Astrocyte of the cerebellum (primary cell): ENCODE measurements at places on chromosomes 1 and 21.

DNA sequence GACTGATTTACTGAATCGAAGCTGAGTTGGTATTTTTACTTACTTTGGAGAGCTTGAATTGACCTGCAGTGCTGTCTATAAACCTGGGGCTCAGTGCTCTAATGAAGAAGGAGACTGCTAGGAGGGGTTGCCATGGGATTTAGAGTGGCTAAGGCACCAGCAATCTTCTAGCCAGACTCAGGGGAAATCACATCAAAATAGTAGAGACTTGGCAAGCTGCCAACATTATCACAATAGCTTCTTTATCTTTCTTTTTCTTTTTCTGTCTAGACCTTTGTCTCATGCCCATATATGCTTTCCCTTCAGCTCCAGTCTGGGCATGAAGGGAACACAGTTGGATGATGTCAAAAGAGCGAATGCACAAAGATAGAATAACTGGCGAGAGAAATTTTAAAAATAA is 301.1 kb upstream of the DPYD start:
- DNase-seq = no peak

DNA sequence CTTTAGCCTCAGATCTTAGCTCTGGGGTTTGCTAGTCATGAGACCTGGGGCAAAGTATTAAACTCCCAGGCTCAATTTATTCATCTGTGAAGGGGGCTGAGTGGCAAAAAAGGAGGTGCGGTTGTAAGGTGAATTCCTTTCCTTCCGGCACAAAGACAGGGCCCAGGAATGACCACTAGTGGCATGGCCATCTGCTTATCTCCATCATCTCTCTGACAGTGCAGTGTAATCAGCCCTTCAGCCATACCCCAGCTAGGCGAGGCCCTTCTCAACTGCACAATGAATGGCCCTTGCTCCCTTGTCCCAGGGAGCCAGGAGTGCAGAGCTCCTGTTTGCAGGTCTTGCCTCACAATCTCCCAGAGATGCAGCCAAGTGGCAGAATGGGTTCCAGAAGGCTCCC is 5.6 kb upstream of the SLC26A9 start:
- DNase-seq = no peak

GRCh38 chr1:30750731-30751291 is 6.8 kb downstream of the LAPTM5 start:
- DNase-seq = no peak

DNA sequence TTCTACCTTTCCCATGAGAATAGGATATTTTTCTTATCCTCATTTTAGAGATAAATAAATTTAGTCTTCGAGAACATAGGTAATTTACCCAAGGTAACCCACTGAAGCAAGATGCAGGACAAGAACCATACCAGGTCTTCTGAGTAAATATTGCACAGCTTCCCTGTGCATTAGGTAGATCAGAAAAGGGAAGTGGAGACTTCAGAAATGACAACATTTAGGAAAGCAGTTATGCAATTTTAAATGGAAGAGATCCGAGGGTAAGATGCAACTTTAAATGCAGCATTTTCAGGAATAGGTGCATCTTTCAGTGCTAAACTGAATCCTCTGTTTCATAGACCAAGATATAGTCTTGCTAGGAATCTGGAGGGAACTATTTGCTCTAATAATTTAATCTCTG is 206.4 kb upstream of the SGIP1 start:
- DNase-seq = no peak

DNA sequence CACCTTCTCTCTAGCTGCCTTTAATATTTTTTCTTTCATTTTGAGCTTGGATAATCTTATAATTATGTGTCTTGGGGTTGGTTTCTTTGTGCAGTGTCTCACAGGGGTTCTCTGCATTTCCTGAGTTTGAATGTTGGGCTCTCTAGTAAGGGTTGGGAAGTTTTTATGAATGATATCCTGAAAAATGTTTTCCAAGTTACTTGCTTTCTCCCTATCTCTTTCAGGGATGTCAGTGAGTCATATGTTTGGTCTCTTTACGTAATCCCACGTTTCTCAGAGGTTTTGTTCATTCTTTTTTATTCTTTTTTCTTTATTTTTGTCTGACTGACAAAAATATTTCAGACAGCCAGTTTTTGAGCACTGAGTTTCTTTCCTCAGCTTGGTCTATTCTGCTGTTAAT is 55.4 kb upstream of the CCDC190 start:
- no peak for DNase-seq

DNA sequence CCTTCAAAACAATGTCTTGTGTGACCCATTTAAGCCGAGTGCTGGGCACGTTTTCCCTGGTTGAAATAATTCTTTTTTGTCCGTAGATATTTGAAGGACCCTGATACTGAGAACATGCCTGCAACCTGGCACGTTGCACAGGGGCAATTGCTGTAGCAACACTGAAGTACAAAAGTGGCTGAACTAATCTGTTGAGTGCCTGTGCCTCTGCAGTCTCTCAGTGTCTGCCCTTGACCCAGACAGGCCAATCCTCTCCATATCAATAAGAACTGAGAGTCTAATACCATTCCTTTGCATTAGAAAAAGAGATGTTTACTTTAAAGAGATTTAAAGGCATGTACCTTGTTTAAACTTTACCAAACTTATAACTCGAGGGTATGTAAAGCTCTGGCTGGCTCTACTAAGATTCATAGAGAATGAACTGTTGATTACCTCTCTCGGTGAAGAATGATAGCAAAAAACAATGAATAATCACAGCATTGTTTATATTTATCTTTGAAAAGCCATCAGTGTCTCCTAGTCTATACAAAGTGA is 2.4 kb downstream of the GREM2 start:
- DNase-seq = no peak

GRCh38 chr1:174982971-174983689 is 16.6 kb upstream of the CACYBP start:
- DNase-seq = no peak

DNA sequence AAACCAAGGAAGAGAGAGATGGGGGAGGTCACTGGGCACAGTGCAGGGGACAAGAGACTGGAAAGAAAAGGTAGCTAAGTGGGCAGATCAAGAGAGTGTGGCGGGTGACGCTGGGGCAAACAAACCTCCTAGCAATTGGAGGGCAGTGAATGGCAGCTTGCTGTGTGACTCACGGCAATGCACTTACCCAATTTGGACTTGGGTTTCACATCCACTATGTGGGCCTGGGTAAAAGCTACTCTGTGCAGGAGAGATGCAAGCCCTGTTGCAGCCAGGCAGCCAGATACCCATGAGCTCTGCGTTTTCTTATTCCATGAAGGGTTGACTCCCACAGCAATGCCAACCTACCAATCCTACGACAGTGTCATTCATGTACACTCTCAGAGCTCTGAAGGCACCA is 9.5 kb downstream of the PLXNA2 start:
- no peak for DNase-seq

- no peak for DNase-seq
Observed at GRCh38 chr1:9701665-9702064, 50.1 kb downstream of the PIK3CD start.

- DNase-seq = no peak
Observed at GRCh38 chr1:59071289-59071688, 225.6 kb upstream of the FGGY start.

- no peak for DNase-seq
Observed at GRCh38 chr1:220572416-220572815, 44.5 kb downstream of the MARK1 start.

- DNase-seq = no peak
Observed at GRCh38 chr1:47577303-47578025, 139.6 kb downstream of the FOXD2 start.

- DNase-seq = no peak
Observed at GRCh38 chr21:27292229-27292628, 325.3 kb upstream of the ADAMTS5 start.

GRCh38 chr1:115326419-115326818 is 11.6 kb downstream of the NGF start:
- no peak for DNase-seq

- no peak for DNase-seq
Observed at GRCh38 chr1:215023155-215023832, 59.2 kb upstream of the KCNK2 start.

DNA sequence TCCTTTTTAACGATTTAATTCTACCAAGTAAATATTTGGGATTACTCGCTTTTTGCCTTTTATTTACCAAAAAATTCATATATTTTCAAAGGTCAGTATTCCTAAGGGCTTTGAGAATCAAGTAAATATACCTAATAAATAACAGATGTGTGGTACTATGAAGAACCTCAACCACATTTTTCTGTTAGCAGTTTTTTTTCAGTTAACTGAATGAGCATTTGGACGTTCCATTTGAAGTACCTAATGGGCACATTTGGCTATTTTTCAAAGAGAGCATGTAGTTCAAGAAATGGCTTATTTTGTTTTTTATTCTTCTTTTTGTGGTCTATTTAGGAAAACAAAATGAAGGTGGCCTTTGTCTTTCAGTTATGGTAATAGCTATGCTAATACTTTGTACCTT is 253.0 kb downstream of the GPR52 start:
- DNase-seq = peak; percentile 4

DNA sequence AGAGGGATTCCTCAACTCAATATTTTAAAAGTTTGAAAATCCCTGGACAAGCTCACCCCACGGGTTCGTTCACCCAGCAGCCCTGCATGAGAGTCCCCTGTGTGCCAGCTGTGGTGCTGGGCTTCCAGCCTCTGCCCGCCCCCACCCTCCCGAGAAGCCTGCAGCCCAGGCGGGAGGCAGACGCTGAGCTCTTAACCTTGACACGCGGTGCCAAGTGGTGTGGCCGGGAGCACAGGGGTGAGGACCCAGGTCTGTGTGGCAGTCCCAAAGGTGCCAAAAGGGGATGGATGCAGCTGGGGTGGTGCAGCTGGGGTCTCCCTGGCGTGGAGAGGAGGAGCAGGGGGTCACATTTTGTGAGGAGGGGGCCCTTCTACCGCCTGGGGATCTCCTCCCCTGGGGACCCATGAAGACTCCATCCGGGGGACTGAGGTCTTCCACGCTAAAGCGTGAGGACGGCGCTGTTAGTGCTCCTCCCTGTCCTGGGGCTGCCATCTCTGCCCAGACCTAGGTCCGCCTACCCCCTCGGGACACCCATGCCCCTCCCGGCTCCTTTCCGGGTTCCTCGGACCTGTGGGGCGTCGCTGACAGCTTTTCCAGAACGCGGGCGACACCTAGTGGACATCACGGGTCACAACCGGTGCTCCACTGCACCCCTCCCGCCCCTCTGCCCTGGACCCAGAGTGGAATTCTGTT is 12.9 kb downstream of the PLA2G2F start:
- DNase-seq = peak; percentile 22

DNA sequence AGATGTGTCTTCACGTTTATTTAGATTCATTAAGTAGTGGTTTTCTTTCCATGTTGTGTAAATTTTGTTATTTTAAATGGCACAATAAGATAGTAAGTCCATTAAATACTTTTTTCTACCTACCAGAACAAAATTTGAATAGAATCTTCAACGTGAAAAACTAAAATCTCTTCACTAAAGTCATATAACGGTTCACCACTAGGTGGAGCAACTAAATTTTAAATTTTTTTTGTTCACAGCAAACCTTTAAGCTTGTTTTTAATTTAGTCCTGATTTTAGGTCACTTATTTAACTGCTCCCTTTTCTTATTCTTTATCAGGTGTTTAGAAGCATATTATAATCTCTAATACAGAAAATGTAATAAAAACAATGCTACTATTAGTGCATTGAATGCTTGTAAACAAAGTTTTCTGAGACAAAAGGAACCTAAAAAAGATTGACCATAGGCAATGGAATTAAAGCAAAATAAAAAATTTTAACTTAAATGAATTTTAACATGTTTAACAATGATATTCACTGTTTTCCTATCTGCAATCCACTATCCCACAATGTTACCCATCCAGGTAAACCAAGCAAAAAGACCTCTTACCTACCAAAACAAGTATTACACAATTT is 28.3 kb upstream of the PKN2 start:
- DNase-seq = peak; percentile 12

- DNase-seq = peak; percentile 92
Observed at GRCh38 chr1:94648225-94649007, 106.9 kb upstream of the F3 start.

GRCh38 chr1:204818998-204819397 is 51.7 kb upstream of the NFASC start:
- DNase-seq = no peak

GRCh38 chr1:3054474-3054873 is 14.5 kb upstream of the PRDM16 start:
- DNase-seq = no peak

DNA sequence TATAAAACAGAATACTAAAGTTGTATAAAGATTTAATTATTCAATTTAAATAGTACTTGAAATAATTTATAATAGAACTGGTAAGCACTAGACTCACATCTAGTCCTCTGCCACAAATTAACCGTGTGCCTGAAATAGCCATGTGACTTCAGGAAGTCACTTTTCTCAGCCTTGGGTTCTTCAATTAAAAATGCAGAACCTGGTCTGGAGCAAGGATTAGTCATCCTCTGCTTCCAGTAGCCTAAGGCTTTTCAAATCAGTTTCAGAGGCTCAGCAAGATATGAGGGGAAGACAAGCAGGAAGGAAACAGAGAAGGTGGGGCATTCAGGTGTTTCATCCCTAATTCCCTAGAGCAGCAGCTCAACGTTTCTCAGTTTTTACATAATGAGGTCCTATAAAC is 23.0 kb downstream of the DPH5 start:
- no peak for DNase-seq

GRCh38 chr21:43930074-43930847 is 65.2 kb downstream of the AGPAT3 start:
- DNase-seq = no peak

- no peak for DNase-seq
Observed at GRCh38 chr1:11602981-11603380, 51.2 kb downstream of the FBXO2 start.

DNA sequence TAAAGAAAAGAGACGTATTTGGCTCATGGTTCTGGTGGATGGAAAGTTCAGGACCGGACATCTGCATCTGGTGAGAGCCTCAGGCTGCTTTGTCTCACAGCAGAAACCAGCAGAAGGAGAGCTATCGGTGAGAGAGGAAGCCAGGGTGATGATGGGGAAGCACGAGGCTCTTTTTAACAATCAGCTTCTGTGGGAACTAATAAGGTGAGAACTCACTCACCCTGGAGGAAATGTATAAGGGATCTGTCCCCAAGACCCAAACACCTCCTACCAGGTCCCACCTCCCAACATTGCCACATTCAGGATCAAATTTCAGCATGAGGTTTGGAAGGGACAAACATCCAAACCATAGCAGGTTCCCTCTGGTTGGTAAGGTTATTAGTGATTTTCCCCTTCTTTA is 32.8 kb downstream of the ASTN1 start:
- no peak for DNase-seq

DNA sequence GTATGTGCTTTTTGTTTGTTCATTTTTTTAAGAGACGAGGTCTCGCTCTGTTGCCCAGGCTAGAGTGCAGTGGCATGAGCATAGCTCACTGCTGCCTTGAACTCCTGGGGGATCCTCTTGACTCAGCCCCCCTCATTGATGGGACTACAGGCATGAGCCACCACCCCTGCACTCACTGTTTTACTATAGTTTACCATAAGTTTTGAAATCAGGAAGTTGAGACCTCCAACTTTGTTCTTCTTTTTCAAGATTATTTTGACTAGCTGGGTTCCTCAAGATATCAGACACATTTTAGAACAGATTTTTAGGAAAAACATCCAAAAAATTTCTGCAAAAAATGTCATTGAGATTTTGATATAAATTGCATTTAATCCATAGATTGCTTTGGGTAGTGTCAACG is 120.4 kb upstream of the FGGY start:
- DNase-seq = no peak
